ENCODE measurements at places on chromosomes 12 and 14.

- DNase-seq: no peak
Observed at GRCh38 chr14:89215114-89215513, 201.9 kb downstream of the FOXN3 start.

DNA sequence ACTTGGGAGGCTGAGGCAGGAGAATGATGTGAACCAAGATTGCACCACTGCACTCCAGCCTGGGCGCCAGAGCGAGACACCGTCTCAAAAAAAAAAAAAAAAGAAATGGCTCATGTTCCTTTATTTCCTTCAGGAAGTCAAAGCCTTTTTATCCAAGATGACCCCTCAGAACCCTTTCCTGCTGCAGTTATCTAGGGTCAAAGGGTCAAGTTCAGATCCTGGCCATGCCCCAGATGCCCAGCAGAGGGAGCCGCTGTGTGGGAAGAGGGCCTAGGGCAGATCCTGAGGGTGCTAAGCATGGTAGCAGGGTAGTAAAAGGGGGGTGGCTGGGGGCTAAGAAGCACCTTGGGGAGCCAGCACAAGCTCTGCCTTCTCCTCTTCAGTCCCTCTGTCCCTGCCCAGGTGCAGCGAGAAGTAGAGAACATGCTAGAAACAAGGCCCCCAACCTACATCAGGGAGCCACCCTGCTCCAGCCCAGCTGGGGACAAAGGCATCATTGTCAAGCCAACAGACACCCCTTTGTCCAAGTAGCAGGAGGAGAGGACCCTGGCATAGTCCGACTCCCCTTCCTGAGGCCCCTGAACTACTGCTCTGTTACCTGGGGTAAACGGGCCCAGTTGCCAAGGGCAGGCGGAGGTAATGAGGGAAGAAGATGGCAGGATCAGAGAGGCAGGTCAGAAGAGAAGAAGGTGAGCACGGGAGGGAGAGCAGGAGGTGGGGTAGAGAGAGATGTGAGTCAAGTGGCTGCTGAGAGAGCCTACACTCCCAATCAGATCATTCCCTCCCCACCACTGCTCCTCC, 6.5 kb downstream of the NFE2 start:
- peak; percentile 67 for DNase-seq

- DNase-seq: no peak
Observed at GRCh38 chr12:120155072-120155471, 38.5 kb upstream of the RAB35 start.

GRCh38 chr12:28611449-28611848, 421.2 kb downstream of the CCDC91 start:
- DNase-seq: no peak

DNA sequence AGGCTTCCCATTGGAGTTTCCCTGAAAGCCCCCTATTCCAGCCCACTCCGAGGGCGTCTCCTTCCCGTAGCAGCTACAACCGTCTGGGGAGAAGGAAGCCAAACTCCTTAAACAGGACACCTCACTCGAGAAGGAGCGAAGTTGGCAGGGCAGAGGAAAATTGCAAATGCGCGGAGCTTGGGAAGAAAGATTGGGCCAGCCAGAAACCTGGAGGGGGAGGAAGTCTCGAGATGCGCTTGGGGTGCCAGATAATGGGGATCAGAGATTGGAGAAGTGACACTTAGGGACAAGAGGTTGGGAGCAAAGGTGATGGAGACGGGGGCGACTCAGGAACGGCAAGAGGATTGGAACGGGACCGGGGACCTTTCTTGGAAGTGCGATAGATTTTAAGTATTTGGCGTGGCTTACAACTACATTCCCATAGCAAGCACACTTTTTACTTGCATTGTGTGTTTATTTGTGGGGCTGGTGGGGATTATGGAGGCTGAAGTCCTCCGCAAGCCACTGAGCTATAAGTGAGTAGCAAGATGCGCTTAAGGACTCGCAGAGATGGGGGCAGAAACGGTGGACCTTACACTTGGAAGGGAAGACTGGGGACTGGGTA, 926 bp downstream of the HRK start:
- no peak for DNase-seq

- DNase-seq: no peak
Observed at GRCh38 chr12:26092346-26093105, 32.3 kb downstream of the BHLHE41 start.

GRCh38 chr14:104843442-104844305, 21.4 kb upstream of the CEP170B start:
- DNase-seq: no peak

DNA sequence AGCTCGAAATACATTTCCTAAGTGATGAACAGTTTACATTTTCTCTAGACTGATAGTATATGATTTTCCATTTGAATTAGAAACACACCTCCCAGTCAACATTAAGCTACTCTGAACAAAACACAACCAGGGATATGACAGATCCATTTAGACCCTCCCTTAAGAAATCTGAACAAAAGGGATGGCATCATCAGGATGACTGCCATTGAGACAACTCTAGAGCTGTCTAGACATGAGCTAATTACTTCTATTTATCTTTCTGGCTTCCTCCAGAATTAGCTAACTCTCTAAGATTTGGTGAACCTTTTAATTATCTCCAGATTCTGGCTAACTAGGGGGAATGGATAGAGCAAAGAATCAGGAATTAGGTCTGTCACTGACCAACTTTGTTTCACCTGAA, 92.9 kb upstream of the IGF1 start:
- DNase-seq: no peak

DNA sequence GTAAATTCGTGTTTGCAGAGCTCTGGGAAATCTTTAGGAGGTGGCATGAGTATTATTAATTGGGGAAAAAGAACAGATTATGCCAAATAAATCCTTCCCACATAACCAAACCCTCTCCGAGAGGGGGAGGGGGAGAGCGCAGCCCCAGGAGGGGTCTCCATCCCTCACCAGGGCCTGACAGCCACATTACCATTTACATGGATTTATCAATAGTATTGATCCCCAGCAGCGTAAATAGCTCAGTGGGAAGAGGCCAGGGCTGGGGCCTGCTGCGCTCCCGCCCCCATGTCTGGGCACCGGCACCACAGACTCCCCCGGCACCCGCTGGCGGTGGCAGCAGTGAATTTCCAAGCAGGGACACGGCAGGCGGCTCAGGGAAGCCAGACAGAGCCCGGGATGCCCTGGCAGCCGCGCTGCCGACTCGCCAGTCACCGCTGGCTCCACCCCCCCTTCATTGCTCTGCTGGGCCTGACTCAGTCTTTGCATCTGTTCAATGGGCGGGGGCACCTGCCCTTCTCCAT, 2.4 kb downstream of the NCOR2 start:
- DNase-seq: no peak

DNA sequence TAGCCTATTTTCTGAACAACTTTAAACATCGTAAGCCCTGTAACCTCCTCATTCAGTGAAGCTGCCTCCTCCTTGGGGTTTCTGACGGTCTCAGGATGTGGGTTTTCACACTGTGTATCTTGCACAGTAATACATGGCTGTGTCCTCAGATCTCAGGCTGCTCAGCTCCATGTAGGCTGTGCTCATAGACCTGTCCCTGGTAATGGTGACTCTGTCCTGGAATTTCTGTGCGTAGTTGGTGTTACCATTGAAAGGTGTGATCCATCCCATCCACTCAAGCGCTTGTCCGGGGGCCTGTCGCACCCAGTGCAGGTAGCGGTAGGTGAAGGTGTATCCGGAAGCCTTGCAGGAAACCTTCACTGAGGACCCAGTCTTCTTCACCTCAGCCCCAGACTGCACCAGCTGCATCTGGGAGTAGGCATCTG, 980.5 kb downstream of the TMEM121 start:
- DNase-seq: peak; percentile 37

- DNase-seq: no peak
Observed at GRCh38 chr12:3213188-3213587, 136.0 kb downstream of the TSPAN9 start.

- DNase-seq: no peak
Observed at GRCh38 chr12:4069670-4070010, 196.4 kb upstream of the PARP11 start.

GRCh38 chr14:81430235-81430634, 30.1 kb upstream of the STON2 start:
- no peak for DNase-seq
